H1 (cell line): ENCODE measurements at places on chromosomes 7 and 10.

- H3K27ac ChIP-seq, result no peak overlapping the region
- no peaks in the 10 kb centered on the region for H3K36me3 ChIP-seq
- no peaks in the 10 kb centered on the region for H3K27me3 ChIP-seq
- H3K4me1 ChIP-seq, result peaks cover 16% of the 10 kb centered on the region
- no peak for DNase-seq
Measured at GRCh38 chr7:2802101-2802500, 42.0 kb downstream of the GNA12 start.

DNA sequence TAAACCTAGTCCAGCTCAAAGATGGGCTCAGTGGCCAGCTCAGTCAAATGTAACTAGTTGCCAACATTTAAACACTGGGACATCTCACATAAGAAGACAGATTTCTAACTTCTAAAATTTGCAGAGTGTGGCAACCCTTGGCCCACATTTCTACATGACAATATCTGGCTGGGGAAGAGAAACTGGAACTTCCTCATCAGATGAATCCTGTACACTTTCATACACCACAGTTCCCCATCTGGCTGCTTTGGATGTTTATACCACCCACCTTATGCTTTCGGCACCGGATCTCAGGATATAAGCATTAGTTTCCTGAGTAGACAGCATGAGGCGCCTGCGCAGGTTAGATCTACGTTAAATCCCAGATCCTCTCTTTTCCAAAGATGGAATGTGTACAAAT, 199.3 kb downstream of the PRKG1 start:
- DNase-seq, result no peak
- no peak overlapping the region for H3K4me3 ChIP-seq
- H3K27ac ChIP-seq, result no peak overlapping the region
- H3K4me1 ChIP-seq, result peaks cover 3% of the 10 kb centered on the region; the same call in 1 of the 2 replicates
- no peaks in the 10 kb centered on the region for H3K27me3 ChIP-seq

GRCh38 chr7:37669818-37670217, 13.7 kb upstream of the GPR141 start:
- no peak for DNase-seq
- no peaks in the 10 kb centered on the region for H3K27me3 ChIP-seq
- peaks cover 10% of the 10 kb centered on the region for H3K4me1 ChIP-seq
- H3K36me3 ChIP-seq, result no peaks in the 10 kb centered on the region
- H3K4me3 ChIP-seq, result no peak overlapping the region

DNA sequence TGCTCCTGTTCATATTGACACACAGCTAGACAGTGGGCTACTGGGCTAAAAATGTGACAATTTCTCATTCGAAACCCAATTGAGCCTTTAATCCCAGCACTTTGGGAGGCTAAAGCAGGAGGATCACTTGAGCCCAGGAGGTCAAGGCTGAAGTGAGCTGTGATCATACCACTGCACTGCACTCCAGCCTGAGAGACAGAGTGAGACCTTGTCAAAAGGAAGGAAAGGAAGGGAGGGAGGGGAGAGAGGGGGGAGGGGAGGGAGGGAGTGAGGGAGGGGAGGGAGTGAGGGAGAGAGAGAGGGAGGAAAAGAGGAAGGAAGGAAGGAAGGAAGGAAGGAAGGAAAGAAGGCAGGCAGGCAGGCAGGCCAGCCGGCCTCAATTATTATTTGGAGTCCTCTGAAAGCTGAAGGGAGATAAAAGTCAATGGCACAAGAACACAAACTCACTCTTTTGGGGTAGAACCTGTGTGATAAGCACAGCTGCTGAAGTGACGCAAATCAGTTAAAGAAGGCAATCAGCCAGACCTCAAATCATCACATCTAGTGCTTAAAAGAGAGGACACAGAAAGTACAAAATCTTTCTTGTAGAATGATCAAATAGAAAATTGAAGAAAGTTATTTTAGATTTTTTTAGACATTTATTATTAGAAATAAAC, 98.1 kb downstream of the CCDC71L start:
- no peak for DNase-seq
- H3K27ac ChIP-seq, result no peak overlapping the region
- H3K27me3 ChIP-seq, result no peaks in the 10 kb centered on the region

- H3K27me3 ChIP-seq, result no peaks in the 10 kb centered on the region
- no peak overlapping the region for H3K4me3 ChIP-seq
- H3K27ac ChIP-seq, result no peak overlapping the region
- no peak for DNase-seq
- H3K36me3 ChIP-seq, result no peaks in the 10 kb centered on the region
Measured at GRCh38 chr7:157540020-157540419, 203.2 kb downstream of the DNAJB6 start.

DNA sequence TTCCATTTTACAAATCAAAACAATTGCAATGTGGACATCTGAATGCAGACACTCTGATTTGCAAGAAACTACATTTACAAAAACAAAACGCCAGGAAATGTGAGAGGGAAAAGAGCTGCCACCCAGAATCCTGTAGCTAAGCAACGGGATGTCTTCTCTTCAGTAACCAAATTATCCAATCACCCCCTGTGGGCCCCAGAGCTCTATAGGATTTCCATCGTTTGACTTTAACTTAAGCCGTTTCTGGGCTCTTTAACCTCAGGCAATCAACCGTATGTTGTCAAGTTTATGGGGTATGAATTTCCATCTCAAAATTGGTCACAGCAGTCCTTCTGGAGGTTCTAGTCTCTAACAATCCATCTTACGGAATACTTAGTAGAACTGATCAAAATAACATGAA, 240.5 kb downstream of the ETV1 start:
- H3K27ac ChIP-seq, result no peak overlapping the region
- no peaks in the 10 kb centered on the region for H3K27me3 ChIP-seq

DNA sequence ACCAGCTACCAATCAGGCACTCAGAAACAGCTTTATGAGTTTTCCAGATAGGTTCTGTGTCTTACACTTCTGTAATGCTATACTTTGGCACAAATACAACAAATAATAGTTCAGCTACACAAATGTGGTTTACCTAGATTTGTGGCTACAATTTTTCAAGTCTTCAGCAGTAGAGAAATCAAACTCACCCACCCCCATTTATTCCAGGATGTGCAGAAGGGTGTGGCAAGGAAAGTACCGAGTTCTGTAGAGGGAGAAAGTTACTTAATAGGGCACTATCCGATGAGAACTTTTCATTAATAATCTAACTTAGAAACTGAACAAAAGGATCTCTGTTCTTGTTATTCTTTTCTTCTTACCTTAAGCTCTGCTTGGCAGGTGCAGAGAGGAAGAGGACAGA, 30.3 kb upstream of the ATP6V0A4 start:
- no peak overlapping the region for H3K27ac ChIP-seq
- H3K36me3 ChIP-seq, result no peaks in the 10 kb centered on the region
- no peak for DNase-seq
- no peak overlapping the region for H3K4me3 ChIP-seq
- H3K4me1 ChIP-seq, result no peaks in the 10 kb centered on the region
- no peaks in the 10 kb centered on the region for H3K27me3 ChIP-seq

DNA sequence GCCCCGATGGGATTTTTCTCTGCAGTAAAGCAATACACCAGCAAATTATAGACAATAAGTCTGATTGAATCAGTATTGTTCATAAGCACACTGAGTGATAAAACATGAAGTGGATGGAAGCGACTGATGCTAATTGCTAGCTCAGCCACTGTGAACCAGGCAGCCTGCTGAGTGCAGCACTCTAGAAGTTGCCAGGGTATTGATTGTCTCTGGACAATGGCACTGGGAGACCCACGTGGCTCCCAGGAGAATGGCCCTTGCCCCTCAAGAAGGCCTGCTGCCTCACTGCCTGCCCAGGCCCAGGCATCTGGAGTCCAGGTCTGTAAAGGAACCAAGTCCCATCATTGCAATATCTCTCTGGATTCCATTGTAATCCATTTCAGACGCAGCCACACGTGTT, 80.4 kb upstream of the TCERG1L start:
- DNase-seq, result no peak
- no peaks in the 10 kb centered on the region for H3K27me3 ChIP-seq
- H3K36me3 ChIP-seq, result no peaks in the 10 kb centered on the region
- no peaks in the 10 kb centered on the region for H3K4me1 ChIP-seq
- no peak overlapping the region for H3K4me3 ChIP-seq

GRCh38 chr10:111360260-111360925, 283.6 kb downstream of the ADRA2A start:
- H3K4me1 ChIP-seq, result no peaks in the 10 kb centered on the region
- H3K4me3 ChIP-seq, result no peak overlapping the region
- H3K27ac ChIP-seq, result no peak overlapping the region

DNA sequence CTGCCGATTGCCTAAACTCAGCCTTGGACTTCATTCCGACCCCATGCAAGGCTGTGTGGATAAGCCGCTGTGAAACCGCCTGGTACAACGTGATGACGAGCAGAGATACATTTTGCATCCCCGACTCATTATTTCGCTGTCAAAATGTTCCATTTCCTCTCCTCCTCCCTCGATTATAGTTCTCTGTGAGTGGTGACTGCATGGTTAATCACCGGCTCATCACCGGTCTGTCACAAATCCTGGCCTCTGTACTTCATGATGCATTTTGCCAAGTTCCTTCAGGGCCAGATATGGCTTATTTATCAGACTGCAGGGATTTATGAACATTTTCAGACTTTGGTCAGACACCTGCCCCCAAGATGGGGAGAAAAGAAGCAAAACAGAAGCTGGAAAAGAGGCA, 461.6 kb upstream of the DPP6 start:
- no peaks in the 10 kb centered on the region for H3K36me3 ChIP-seq
- no peaks in the 10 kb centered on the region for H3K4me1 ChIP-seq
- no peak overlapping the region for H3K4me3 ChIP-seq
- DNase-seq, result no peak
- H3K27me3 ChIP-seq, result no peaks in the 10 kb centered on the region

DNA sequence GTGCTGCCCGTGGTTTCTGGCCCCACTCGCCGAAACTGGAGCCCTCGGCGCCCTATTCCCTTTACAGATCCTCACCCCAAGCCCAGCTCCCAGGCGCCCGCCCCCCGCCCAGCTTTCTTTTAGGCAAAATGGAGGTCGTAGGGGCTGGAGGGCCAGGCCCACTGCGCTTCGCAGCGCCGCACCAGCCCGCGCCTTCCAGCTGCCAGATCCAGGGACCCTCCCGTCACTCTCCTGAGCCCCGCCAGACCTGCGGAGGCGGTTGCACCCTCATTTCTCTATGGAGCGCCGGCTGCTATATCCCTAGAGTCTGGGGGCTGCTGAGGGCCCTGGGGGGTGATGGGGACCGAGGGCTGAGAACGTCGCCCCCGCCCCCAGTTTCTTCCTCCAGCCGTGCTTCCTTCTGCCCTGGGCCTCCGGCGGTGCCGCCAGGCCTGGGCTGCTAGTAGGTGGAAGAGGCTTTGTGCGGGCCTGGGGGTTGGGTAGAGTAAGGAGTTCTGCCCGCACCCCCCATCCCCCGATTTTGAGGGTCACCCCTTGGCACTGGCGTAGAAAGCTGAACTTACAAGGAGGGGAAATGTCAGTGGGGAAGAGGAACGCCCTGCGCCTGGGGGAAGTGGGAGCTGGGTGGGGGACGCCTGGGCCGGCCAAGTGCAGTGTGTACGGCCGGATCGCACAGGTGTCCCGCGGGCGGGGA, 1.0 kb downstream of the GNB2 start:
- peaks cover 5% of the 10 kb centered on the region for H3K4me1 ChIP-seq
- peak overlapping the region; percentile 72 for H3K4me3 ChIP-seq
- DNase-seq, result no peak
- peaks cover 8% of the 10 kb centered on the region for H3K27me3 ChIP-seq

DNA sequence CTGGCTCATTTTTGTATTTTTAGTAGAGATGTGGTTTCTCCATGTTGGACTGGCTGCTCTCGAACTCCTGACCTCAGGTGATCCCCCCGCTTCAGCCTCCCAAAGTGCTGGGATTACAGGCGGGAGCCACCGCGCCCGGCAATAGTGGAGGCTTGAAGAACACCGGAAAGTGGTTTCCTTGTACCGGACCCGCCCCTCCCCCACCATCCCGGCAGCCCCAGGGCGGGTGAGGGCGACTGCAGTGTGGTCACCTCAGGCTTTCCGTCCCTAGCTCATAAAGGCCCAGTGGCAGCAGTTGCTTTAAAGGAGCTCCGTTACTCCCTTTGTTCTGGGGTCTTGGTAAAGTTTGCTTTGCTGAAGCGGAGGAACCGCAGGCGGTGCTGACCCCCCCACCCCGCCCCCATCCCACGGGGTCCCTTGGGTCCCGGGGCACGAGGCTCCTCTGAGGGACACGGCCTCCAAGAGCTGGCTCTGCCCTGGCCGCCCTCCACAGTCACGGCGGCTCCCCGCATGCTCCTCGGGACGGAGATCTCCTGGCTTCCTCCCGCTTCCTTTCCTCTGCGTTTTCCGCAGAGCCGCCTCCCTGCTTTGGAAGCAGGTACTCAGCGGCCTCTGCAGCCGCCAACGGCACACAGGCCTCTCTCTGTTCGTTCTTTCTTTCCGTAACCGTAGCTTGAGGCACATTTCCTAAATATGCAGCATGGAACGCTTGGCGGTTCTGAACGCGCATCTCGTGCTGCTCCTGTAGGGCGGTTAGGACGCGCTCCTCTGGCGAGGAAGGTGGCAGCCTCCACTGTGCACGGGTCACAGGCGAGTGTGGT, 77.3 kb downstream of the DNAJB6 start:
- H3K27ac ChIP-seq, result no peak overlapping the region
- no peak overlapping the region for H3K4me3 ChIP-seq
- DNase-seq, result no peak
- H3K4me1 ChIP-seq, result peaks cover 10% of the 10 kb centered on the region

DNA sequence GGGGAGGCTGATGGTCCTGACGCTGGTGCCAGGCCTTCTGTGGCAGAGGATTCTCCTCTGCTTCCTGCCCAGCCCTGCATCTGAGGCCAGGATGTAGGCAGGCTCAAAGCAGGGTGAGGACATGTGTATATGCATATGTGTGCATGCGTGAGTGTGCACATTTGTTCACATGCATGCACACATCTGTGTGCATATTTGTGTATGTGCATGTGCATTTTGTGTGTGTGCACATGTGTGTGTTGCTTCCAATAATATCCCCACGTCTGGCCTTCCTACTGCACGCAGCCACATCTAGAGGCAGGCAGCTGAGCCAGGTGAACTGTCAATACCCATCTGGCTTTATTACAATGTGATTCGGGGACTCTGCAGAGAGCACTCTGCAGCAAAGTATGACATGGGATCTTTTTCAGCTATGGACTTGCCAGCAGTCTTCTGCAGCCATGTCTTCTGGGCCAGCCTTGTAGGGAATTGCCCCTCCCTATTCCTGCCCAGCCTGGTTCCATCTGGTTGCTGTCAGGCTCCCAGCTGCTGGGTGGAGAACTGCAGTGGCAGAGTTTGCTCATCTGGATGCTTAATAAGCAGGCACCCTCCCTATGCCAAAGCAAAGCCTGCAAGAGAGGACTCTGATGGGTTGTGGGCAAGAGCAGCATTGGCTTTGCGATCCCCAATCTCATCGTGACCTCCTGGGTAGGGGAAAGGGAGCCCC, 140.7 kb downstream of the PFKFB3 start:
- DNase-seq, result no peak
- no peaks in the 10 kb centered on the region for H3K4me1 ChIP-seq
- H3K27me3 ChIP-seq, result no peaks in the 10 kb centered on the region
- no peaks in the 10 kb centered on the region for H3K36me3 ChIP-seq

DNA sequence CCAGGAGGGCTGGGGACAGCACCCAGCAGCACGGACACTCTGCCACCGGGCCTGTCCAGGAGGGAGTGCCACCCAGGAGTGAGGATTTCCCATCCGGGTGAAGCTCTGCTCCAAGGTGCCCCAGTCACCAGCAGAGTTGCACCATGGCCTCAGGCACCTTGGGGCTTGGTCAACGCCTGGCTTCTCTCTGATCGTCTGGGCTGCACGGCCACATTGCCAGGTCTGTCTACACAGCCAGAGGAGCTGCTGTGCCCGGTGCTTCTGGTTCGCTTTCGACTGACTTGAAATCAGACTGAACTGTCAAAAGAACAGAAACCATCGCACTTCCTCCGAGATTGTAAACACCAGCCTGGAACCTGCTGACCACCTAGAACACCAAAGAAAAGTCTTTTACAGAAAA, 12.0 kb downstream of the SHH start:
- no peak for DNase-seq
- H3K27me3 ChIP-seq, result peaks cover 66% of the 10 kb centered on the region
- no peaks in the 10 kb centered on the region for H3K36me3 ChIP-seq
- H3K27ac ChIP-seq, result no peak overlapping the region
- H3K4me3 ChIP-seq, result no peak overlapping the region
